EL (cell line): ENCODE measurements at places on chromosomes 11 and 22.

DNA sequence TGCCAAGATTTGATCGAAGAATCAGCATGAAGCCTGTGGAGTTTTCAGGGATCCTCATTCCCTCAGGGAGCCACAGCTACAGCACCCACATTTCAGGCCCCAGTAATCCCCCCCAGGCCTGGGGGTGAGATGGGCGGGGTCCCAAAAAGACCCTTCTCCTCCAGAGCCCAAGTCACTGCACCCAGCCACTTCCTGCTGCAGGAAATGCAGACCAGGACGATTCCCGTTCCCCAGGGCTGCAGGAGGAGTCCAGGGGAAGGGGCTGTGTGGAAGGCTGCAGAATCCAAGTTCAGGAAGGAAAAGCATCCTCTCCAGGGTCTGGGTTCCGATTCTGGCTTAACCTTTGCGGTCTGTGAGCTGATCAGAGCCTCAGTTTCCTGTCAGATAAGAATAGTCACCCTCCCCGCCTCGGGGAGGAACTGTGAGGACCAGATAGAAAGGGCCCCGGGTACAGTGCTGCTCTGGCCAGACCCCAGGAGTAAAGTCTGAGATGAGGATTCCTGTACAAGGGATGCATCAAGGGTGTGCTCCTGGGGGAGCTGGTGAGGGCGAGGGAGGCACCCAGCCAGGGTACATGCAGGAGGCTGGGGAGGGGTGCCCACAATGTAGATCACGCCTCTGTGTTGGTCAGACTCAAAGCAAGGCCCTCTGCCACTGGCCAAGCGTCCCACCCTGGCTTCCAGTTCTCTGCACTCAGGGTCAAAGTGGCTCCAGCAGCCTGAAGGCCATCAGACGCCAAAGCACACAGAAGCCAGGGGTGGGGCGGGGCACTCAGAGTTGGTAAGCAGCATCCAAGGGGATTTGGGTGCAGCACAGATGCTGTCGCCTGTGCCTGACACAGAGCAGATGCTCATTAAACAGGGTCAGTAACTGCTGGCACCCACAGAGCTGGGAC is 30.1 kb upstream of the TP53I11 start:
- DNase-seq: no peak

DNA sequence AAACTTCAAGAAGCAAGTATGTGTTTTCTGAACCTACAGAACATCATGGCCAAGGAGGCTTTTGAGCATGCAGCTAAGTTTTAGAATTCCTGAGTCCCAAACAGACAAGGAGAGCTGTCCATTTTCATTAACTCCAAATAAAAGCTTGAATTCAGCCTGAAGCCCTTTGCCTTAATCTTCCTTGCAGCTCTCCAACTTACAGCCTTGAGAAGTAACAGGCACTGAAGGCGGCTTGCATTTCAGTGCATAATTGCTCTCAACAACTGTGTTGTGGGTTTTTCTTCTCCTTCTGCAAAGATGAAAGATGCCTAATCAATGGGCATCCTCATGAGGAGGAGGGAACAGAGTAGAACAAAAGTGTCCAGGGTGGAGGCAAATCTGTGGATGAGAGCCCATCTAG is 286.0 kb downstream of the FAT3 start:
- no peak for DNase-seq

GRCh38 chr11:113440816-113441215 is 34.4 kb downstream of the DRD2 start:
- no peak for DNase-seq

- no peak for DNase-seq
Measured at GRCh38 chr22:41902932-41903421, 11.9 kb downstream of the SHISA8 start.
